ENCODE measurements at places on chromosomes 16 and 17. TPM values are rescaled to one million over a fixed set of nuclear protein-coding genes. Genes with fewer than 3 reads are reported as not detected.

The MEOX1 gene
- 6.6 TPM for total RNA-seq

The ABCA8 gene
- total RNA-seq, result 43.6 TPM

The KRT17 gene
- total RNA-seq, result 5.6 TPM

The KRT31 gene
- total RNA-seq, result not detected

The AANAT gene
- total RNA-seq, result not detected

The SECTM1 gene
- total RNA-seq, result 30.6 TPM

The C1QTNF1 gene
- total RNA-seq, result 74.6 TPM

The KCNG4 gene
- not detected for total RNA-seq

The TBC1D3K gene
- not detected for total RNA-seq

The TAOK2 gene
- 41.5 TPM for total RNA-seq

The FTO gene
- total RNA-seq, result 101 TPM

Data from esophagus muscularis mucosa (tissue), 4 donors.